ENCODE measurements at places on chromosomes 11 and 22.

GRCh38 chr11:119782739-119783072, 53.7 kb upstream of the NECTIN1 start:
- no peak for DNase-seq

DNA sequence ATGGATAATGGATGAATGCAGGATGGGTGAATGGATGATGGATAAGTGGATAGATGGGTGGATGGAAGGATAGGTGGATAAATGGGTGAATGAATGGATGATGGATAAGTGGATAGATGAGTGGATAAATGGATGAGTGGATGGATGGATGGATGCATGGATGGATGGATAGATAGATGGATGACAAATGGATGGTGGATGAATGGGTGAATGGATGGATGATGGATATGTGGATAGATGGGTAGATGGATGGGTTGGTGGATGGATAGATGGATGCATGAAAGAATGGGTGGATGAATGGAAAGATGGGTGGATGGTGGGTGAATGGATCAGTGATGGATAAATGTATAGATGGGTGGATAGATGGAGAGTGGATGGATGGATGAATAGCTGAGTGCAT, 564.8 kb downstream of the MIAT start:
- DNase-seq, result no peak

GRCh38 chr22:24061124-24061684, 50.1 kb downstream of the CABIN1 start:
- DNase-seq, result no peak

DNA sequence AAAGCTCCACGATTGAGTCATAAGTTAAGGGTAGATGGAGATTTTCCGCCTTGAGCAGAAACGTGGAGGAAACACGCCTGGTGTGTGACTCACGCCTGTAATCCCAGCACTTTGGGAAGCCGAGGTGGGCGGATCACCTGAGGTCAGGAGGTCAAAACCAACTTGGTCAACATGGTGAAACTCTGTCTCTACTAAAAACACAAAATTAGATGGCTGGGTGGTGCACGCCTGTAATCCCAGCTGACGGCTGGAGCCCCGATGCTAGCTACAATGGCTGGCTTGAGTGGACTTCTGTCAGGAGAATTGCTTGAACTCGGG, 17.3 kb upstream of the DGCR8 start:
- DNase-seq, result no peak

GRCh38 chr11:64032050-64032449, 3.7 kb upstream of the FLRT1 start:
- no peak for DNase-seq

DNA sequence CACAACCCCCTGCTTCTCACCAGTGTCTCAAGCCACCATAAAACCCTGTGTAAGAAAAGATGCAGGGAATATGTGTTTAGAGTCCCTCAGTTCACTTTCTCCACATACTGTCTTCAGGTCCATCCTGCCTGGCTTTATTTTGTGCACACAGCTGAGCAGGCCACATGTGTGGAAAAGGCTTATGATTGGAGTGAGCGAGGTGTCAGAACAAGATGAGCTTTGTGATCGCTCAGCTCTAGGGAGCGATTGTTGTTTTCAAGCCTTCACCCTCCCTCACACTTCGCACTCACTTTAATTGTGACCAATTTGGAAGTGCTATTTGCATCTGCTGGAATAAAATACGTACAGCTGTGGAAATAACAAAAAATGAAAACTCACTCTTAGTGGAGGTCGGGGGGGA, 931.1 kb upstream of the TENM4 start:
- no peak for DNase-seq

GRCh38 chr22:23192558-23192957, 12.2 kb downstream of the BCR start:
- DNase-seq, result no peak

- DNase-seq, result no peak
Observed at GRCh38 chr11:59867946-59868345, 1.7 kb upstream of the TCN1 start.

DNA sequence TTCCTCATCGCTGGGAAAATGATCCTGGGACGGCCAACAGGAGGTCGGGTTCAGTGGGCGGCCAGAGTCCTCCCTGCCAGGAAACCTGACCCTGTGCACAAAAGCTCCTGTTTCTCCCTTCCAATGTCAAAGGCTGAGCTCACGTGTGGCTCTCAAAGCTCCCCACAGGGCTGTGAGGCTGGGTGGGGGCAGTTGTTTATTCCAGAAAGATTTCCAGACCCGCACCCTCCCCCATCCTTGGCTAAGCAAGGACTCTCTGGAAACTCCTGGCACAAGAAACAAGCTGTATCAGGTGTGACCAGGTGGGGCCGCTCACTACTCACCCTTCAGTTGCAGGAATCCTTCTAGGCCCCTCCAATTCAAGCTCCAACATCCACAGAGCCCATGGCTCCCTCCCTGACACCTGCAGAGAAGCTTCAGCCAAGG, 131.9 kb downstream of the SHANK2 start:
- DNase-seq, result peak; percentile 26

- no peak for DNase-seq
Observed at GRCh38 chr11:115637599-115638241, 133.5 kb upstream of the CADM1 start.

DNA sequence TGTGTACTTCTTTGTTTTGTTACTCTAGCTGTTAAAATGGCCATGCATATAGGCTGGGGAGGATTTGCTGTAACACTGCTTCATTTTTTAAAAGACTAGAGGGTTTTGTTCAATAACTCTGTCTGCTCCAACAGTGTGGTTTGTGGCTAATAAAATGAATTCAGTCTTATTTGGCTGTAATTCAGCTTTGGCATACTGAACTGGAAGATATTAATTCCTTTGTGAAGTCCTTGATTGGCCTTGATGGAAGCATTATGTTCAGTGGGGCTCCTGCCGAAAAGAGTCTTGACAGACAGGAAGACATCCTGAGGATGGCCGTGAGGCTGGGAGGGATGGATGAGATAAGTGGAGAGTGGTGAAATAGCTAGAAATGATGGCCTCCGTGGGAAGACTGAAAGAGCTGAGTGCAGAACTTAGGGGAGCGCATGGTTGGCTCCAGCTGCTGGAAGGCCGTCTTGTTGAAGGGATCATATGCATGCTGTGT, 44.8 kb upstream of the MYO18B start:
- DNase-seq, result no peak

DNA sequence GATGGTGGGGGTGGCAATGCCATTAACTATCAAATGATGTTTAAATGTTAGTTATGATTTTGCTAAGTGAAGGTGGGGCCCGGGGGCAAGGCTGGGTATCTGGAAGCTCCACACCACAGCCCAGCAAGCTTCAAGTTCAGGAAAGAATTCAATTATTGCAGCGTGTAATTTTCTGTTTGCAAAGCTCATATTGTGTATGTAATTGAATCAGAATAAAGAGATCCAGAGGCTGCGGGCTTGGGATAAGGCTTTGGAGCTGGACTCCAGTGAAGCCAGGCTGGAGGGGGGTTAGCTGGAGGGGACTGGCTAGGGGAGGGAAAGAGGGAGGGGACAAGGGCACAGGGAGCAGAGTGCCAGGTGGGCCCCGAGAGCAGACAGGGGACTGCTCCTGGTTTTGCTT, 557.1 kb upstream of the CADM1 start:
- DNase-seq, result no peak

DNA sequence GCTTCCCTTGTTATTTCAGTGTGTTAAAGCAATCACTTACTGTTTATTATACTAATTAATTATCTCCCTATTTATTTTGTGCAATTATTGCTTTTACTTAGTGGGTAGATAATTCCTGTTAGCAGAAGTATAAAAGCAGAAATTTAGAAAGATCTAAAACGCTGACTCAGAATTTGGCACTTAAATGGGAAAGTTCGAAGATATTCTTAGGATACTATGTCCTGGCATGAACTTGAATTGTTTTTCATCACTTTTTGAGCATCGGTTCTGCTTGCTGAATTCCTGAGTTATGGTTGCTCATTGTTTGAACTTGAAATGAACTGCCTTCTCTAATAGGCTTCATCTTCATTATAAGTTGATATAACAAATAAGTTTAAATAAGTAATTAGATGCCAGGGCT, 325.4 kb downstream of the JRKL start:
- no peak for DNase-seq

GRCh38 chr11:12212174-12212820, 101.9 kb downstream of the MICAL2 start:
- DNase-seq, result no peak

DNA sequence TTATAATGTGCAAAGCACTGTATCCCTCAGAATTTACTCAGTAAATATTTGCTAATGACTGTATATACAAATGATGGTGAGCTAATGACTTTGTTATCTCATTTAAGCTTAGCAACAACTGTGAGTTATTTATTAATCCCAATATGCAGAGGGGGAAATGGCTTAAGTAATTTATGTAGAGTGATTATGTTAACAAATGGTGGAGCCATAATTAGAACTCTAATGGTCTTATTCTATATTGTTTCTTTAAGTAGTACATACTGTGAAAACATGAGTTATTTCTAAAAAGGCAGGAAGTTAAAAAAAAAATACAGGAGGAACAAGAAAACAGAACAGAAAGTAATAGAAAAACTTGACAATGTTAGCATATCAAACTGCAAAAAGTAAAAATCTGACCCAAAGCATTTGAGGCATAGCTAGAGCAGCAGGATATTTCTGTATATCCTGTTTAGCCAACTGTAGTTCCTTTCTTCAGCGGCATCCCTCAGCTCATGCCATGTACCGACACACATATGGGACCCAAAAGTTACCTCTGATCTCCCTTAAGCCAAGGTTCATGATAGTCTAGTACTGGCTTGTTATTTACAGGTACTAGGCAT, 94.2 kb downstream of the FCHSD2 start:
- no peak for DNase-seq

- no peak for DNase-seq
Observed at GRCh38 chr11:35907648-35908431, 36.0 kb upstream of the LDLRAD3 start.

DNA sequence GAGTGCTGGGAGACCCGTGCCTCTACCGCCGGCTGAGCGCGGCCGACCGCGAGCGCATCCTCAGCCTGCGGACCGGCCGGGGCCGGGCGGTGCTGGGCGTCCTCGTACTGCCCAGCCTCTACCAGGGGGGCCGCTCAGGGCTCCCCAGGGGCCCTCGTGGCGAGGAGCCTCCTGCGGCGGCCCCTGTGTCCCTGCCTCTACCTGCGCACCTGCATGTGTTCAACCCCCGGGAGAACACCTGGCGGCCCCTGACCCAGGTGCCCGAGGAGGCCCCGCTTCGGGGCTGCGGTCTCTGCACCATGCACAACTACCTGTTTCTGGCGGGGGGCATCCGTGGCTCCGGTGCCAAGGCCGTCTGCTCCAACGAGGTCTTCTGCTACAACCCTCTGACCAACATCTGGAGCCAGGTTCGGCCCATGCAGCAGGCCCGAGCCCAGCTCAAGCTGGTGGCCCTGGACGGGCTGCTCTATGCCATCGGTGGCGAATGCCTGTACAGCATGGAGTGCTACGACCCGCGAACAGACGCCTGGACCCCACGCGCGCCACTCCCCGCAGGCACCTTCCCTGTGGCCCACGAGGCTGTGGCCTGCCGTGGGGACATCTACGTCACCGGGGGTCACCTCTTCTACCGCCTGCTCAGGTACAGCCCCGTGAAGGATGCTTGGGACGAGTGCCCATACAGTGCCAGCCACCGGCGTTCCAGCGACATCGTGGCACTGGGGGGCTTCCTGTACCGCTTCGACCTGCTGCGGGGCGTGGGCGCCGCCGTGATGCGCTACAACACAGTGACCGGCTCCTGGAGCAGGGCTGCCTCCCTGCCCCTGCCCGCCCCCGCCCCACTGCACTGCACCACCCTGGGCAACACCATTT, 3.5 kb downstream of the KLHDC7B start:
- no peak for DNase-seq

- no peak for DNase-seq
Observed at GRCh38 chr11:36408498-36409136, 101.5 kb downstream of the TRAF6 start.

DNA sequence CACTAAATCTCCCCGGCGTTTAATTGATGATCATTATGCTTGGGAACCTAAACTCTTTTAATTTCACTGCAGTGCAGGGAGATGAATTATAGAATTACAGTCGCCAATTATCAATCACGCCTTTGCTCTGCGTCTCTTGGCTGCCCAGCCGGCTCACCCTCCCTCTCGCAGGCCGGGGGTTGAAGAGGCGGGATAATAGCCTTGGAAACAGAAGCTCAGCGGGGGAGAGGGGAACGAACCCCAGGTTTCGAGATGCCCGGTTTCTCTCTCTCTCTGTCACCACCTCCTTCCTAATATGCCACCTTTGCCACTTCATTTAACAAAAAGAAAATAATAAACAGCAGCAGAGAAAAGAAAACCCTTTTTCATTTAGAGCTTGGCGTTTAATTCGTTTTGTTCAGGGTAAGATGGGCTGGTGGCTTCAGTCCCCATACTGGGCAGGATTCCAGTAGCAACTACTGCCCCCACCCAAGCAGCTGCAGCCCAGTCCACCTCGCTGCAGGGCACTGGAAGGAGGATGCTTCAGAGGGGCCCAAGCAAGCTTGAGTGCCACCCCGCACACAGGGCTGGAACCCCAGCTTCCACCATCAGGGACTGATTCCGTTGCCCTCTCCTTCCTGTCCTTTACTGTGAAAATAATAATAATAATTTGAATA, 271.7 kb downstream of the BUD13 start:
- no peak for DNase-seq

- no peak for DNase-seq
Observed at GRCh38 chr22:19700790-19701419, 13.4 kb upstream of the SEPTIN5 start.

DNA sequence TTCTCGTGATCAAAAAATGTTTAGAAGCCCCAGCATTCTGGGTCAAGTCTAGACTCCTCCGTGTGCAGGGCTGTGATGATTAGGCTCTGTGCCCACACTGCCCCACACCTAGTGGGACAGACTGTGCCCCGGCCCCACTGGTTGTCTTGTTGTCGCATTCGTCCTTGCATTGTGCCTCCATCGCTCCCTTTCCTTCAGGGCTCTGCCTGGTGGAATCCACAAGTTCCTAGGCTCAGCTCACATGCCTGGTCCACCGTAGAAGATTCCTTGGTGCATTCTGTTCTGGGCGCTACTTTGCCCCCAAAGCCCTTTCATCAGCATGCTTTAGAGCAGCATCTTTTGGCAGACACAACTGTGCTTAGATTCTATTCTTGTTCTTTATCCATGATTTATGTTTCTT, 23.5 kb upstream of the THY1 start:
- DNase-seq, result no peak

DNA sequence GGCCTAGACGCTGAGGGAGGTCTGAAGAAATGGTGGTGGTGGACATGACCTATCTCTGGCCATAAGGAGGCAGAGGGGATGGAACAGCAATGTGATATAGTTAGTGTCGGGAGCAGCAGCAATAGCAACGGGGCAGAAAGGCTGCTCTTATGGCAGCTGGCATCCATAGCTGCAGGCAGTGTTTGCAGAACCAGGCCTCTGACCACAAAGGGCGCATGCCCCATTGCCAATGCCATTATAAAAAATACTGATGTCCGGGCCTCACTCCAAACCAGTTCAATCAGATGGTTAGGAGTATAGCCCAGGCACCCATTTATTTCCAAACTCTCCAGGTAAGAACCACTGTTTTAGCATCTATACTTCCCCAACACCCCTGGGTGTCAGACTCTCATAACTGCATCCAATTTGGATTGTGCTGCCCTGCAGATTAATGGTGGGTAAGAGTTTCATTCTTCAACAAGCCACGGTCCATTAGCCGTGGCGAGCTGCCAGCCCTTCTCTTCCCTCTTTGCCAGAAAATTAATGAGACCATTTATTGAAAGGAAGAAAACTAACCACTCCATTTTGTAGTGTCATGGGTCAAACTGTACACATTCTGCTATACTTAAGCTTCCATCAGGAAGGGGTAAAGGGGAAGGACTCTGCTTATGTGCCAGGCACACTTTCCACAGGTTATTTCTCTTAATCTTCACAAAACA, 72.8 kb upstream of the SPON1 start:
- peak; percentile 36 for DNase-seq

Data from NCI-H1694 (cell line).